ENCODE measurements at places on chromosomes 13 and 19.

- DNase-seq = no peak
Observed at GRCh38 chr13:62767473-62767872, 1351.8 kb upstream of the PCDH20 start.

DNA sequence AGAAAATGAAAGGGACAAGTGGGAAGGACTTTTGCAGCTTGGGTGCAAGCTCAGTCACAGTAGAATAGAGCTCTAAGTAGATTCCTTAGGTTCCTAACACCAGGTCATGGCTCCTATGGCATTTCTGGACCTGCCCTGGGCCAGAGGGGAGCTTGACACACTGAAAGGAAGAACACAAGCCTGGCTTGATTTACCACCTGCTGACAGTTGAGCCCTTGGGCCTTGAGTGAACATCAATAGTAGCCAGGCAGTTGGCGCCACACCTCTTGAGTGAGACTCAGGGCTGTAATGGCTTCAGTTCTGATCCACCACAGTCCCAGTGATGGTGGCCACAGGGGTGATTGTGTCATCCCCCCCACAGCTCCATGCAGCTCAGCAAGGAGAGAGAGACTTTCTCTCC, 221.9 kb upstream of the PCDH17 start:
- DNase-seq = no peak

- DNase-seq = no peak
Observed at GRCh38 chr13:24052547-24053518, 107.7 kb upstream of the SPATA13 start.

DNA sequence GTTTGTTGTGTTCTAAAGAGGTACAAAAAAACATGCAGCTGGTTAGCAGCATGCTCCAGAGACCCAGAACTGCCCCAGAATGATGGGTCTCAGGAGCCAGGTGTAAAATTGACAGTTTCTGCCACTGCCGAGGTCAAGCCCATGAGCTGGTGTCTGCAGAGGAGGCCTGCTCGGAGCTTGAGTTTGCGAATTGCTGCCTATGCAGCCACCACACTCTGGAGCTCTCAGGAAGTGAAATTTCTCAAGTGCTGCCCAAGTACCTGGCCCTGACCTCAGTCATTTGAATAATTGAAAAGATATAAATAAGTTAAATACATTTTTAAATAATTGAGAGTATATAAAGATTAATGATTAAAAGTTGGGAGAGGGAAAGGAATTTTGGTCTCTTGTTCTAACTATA, 66.4 kb downstream of the ZAR1L start:
- no peak for DNase-seq

GRCh38 chr13:73715114-73715910, 418.9 kb downstream of the KLF12 start:
- no peak for DNase-seq

DNA sequence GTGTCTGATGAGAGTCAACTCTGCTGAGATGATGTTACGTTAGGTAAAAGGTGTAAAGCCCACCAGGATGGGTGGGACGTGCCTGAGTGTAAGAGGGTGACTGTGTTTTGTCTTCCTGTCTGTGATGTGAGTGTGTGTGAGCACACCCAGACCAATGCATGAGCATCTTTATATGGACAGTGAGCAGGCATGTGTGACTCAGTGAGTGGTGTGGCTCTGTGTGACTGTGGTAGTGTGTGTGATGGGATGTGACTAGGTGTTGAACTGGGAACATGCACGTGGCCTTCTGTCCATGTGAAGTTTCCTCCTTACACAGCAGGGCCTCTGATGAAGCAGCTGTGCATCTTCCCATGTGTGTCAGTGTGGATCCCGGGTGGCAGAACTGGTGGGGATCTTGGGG, 17.8 kb upstream of the LGALS16 start:
- no peak for DNase-seq

GRCh38 chr19:32649751-32650150, 25.2 kb downstream of the ANKRD27 start:
- DNase-seq = no peak

DNA sequence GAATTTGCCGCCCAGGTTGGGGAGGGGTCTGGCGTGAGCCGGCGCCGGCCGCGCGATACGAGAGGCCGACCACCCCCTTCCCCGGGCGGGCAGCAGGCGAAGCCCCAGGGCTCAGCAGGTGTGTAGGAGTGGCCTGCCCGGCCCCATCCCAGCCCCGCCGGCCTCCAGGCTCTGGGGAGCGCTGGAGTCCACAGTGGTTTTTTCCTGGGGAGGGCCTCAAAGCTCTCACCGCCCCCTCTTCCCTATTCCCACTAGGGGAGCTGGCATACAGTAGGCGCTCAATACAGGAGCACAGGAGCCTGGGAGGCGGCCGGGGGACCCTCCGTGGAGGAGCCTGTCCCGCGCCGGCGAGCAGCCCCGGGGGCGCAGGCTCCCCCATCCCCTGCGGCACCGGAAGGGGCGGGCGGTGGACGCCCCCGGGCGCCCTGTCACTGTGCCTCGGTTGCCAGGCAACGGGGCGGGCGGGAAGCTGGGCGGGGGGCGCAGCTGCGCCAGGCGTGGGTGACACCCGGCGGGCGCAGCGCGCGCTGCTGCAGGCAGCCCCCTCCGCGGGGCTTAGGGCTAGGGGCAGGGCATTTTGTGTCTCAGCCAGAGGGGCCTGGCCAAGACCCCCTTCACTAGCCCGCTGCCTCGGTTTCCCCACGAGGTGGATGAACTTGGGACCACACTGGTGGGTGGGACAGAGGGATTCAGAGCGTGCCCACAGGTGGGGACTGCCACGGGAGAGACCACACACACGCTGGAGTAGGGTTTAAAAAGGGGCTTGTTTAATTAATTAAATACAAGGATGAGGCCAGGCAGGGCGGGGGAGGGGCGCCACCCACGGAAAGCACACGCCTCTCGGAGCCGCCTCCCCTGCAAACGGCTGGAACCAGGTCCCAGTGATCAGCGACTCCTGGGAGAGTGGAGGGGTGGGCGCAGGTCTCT, 3.6 kb upstream of the REXO1 start:
- no peak for DNase-seq

- no peak for DNase-seq
Observed at GRCh38 chr13:95298971-95299621, 2.2 kb downstream of the ABCC4 start.

- no peak for DNase-seq
Observed at GRCh38 chr13:94959626-94960025, 247.3 kb upstream of the SOX21 start.

DNA sequence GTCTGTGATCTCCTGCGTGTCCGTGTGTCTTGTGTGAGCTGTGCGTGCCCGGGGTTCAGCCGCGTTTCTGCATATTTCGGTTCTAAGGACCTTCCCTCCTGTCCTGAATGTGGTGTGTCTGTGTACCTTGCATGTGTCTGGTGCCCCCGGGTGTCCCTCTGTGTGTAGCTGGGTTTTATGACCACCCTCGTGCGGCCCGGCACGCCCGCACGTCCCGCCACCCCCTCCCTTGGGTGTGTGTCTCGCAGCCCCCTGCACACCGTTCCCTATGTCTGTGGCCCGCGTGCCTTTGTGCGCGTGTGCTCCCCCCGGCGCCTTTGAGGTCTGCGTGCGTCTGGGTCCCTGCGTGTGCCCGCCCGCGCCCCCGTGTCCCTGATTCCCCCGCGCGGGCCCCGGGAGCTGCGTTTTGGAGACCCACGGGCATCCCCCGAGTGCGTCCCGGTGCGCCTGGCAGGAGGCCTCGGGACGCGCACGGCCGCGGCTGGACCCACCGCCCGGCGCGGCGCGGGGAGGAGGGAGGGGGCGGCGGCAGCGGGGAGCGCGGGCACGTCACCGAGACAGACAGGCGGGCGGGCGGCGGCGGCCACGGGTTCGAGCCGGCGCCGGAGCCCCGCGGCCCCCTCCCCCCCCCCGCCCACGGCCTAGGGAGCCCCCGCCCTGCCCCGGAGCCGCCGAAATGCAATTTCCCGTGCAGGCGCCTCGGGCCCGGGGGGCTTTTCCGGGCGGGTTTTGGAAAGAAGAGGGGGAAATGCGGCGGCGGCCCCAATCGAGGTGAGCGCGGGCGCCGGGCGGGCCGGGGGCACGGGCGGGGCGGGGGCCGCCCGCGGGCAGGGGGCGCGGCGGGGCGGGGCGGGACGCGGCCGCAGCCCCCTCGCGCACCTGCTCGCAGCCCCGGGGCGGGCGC, 12.0 kb upstream of the NANOS3 start:
- no peak for DNase-seq

DNA sequence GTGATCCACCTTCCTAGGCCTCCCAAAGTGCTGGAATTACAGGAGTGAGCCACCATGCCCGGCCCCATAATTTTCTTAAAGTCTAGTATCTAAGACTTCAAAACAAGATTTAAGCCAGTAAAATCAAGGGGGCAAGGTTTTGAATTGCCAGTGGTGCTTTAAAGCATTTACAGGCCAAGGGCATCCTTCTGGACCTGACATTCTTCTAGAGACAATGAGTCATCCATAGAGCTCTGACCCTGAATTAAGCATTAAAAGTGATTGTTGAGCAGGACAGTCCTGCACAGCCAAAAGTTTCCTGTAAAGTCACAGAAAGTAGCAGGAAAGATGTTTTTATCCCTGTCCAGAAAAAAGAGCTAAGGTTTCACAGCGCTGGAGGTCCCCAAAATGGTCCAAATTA, 50.9 kb upstream of the ATP12A start:
- DNase-seq = no peak

GRCh38 chr13:80901111-80901510, 560.2 kb upstream of the SPRY2 start:
- DNase-seq = no peak

GRCh38 chr19:19458110-19458816, 52.8 kb downstream of the GATAD2A start:
- no peak for DNase-seq

All from NCI-H1417 treated with DMSO at 0.1 percent for 48 hours (cell line).